ENCODE measurements at places on chromosomes 1 and 21.

- DNase-seq = no peak
These were observed 777 bp downstream of the NUDT17 start for GRCh38 chr1:145846201-145846612.

- peak; percentile 56 for DNase-seq
These were observed 12.8 kb downstream of the DYNLT5 start for GRCh38 chr1:66764994-66765578.

- no peak for DNase-seq
These were observed 38.5 kb upstream of the PSEN2 start for GRCh38 chr1:226831953-226832352.

GRCh38 chr1:30942326-30942963 is 33.9 kb upstream of the SDC3 start:
- DNase-seq = no peak

- DNase-seq = no peak
These were observed 348.7 kb downstream of the NPHP4 start for GRCh38 chr1:5643360-5644107.

- no peak for DNase-seq
These were observed 124.1 kb downstream of the DISP1 start for GRCh38 chr1:222938986-222939385.

DNA sequence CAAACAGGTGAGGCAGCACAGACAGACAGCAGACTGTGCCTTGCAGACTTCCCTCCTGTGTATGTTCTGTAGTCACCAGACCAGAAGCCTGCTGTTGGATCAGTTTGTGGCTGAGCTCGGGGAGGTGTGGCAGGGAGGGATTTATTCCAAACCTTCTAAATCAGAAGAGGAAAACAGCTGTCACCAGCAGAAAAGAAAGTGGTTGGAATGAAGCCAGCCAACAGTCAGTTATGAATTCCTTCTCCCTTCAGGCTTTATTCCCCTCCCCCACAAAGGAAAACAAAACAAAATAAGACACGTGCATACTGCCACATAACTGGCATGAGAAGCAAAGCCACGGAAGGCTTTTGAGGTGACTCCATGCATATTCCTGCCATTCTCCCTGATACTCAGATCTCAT is 19.0 kb upstream of the PIGV start:
- no peak for DNase-seq

- no peak for DNase-seq
These were observed 133.4 kb downstream of the DMRTB1 start for GRCh38 chr1:53592521-53592982.

DNA sequence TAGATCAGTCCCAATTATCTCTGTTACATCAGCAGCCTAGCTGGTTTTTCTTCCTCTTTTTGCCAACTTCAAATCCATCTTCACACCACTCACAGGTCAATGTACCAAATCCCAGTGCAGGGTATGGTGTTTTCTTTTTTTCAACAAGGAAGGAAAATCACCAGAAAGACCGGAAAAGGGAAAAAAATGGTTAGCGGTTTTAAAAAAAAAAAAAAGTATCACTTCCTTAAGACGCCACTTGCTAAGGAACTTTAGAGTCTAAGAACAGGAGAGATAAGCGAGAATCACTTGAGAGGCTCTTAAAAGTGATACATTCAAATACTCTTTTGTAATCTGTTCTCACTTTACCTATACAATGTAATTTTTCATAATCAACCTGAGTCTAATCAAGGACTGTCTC is 3.1 kb upstream of the OR10J1 start:
- no peak for DNase-seq

All from NCI-H446 (cell line).